ENCODE measurements at places on chromosomes 2 and 18.

GRCh38 chr2:74741629-74742028 lies 87.6 kb downstream of the SEMA4F start:
- DNase-seq: no peak

GRCh38 chr2:74625658-74626425 lies 22.3 kb downstream of the M1AP start:
- DNase-seq: no peak

GRCh38 chr18:4246374-4246773 lies 208.7 kb downstream of the DLGAP1 start:
- no peak for DNase-seq

GRCh38 chr2:74816540-74817303 lies 17.2 kb upstream of the HK2 start:
- no peak for DNase-seq

DNA sequence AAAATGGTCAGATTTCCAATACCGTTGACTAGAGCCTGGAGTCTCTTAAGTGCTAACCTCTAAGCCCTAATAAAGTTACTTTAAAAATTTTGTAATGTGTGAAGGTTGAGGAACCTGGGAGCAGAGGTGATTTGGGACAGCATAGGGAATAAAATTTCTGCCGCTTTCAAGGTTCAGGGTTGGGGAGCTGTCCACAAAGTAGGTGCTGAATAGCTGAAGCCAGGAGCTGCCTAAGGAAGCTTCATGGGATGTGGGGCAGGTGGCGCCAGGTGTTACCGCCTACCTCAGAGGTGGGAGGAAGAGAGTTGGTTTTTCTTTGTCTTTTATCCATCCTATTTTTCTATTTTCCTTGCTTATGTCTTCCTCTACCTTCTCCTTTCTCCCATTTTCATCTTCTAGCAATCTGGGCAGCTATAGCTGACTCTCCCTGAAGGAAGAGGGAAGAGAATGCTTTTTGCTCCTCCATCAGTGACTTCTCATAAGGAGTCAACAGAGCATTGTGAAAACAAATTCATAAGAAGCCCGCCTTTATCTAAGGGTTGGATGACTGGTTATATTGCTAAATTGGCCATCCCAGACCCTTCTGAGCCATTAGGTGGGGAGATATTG lies 178.7 kb downstream of the CLIP4 start:
- DNase-seq: peak; percentile 28

GRCh38 chr18:80179857-80180558 lies 67.3 kb downstream of the PARD6G start:
- DNase-seq: no peak

DNA sequence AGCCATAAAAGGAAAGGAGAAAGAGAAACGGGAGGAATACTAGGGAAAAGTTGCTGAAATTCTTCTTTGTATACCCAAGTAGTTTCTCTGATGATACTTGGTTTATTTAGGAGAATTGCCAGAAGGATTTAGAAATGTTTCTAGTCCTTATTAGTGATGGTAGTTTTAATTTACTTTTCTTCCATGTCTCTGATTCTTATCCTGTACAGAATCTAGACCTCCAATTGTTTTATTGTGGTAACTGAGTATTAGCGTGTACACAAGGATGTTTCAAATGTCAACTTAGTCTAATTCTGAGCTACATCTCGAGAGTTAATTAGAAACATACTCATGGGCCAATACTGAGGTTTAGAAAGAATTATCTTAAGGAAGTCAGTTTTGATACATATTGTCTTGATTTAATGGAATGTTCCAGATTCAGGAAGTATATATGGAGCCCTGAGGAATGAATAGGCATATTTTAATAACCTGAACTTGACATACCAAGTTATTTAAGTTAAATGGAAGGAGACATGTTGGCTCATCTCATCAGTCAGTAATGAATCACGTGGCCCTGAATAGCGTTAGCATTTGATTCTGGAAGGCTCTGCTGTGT lies 219.6 kb downstream of the LTBP1 start:
- DNase-seq: no peak

GRCh38 chr2:223469270-223470046 lies 132.7 kb downstream of the SCG2 start:
- DNase-seq: no peak

DNA sequence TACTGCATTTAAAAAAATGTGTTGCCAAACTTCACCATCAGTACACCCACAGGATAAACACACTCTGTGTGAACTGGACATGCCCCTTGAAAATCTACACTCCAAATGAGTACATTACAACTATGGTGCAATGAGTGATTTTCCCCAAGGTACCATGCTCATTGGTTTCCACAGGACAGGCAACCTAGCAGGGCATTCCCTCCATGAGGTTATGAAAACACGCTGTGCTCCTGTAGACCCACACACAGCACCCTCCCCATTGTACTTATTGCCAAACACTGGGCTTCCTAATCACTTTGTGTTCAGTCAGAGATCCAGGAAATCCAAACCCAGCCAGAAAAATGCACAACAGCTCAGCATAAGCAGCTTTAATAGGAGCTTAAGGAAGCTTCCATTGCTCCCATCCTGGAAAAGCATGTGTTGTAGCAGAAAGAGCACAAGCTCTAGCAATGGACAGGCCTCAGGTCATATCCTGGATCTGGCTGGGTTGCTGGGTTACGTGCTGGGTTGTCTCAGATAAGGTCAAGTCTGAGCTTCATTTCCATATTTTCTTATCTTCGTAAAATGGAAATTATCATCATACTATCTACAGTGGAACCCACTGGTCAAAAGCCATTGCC lies 20.8 kb upstream of the ATIC start:
- no peak for DNase-seq

GRCh38 chr2:199707593-199708185 lies 143.3 kb downstream of the FTCDNL1 start:
- no peak for DNase-seq

All from stimulated activated CD4-positive, alpha-beta T cell treated with anti-CD3 and anti-CD28 coated beads, Interleukin-15, amount 100 ng/mL, for 24 hours (primary cell).